Mononuclear cell (primary cell): ENCODE measurements at places on chromosomes 13 and 19. TPM values are rescaled to one million over a fixed set of nuclear protein-coding genes. Genes with fewer than 3 reads are reported as not detected.

FPR3 gene
- total RNA-seq = 2.2 TPM

NPAS1 gene
- 0.10 TPM for total RNA-seq

DMKN gene
- not detected for total RNA-seq

LIM2 gene
- 0.21 TPM for total RNA-seq

CYP4F3 gene
- total RNA-seq = 0.52 TPM

PRTN3 gene
- total RNA-seq = 0.31 TPM

NOVA2 gene
- total RNA-seq = under 0.01 TPM

TNFSF13B gene
- total RNA-seq = 36.6 TPM

FGF9 gene
- total RNA-seq = 1.4 TPM

PRODH2 gene
- total RNA-seq = not detected

TTYH1 gene
- total RNA-seq = 0.31 TPM

HSH2D gene
- 32.2 TPM for total RNA-seq

SELENOW gene
- total RNA-seq = 122 TPM

RNF17 gene
- not detected for total RNA-seq

TPRX1 gene
- not detected for total RNA-seq

IGFL1 gene
- not detected for total RNA-seq

ZNF260 gene
- total RNA-seq = 11.2 TPM

FAM187B gene
- 0.21 TPM for total RNA-seq

PRR19 gene
- not detected for total RNA-seq

ADAMTS10 gene
- 29.5 TPM for total RNA-seq

AMER2 gene
- total RNA-seq = 0.10 TPM

FCGBP gene
- 4.7 TPM for total RNA-seq

PSG6 gene
- total RNA-seq = not detected

KIR3DL1 gene
- 1.6 TPM for total RNA-seq

GJA3 gene
- under 0.01 TPM for total RNA-seq

AP2S1 gene
- total RNA-seq = 53.1 TPM
